ENCODE measurements at places on chromosomes 4 and X. TPM values are rescaled to one million over a fixed set of nuclear protein-coding genes. Genes with fewer than 3 reads are reported as not detected.

DNA sequence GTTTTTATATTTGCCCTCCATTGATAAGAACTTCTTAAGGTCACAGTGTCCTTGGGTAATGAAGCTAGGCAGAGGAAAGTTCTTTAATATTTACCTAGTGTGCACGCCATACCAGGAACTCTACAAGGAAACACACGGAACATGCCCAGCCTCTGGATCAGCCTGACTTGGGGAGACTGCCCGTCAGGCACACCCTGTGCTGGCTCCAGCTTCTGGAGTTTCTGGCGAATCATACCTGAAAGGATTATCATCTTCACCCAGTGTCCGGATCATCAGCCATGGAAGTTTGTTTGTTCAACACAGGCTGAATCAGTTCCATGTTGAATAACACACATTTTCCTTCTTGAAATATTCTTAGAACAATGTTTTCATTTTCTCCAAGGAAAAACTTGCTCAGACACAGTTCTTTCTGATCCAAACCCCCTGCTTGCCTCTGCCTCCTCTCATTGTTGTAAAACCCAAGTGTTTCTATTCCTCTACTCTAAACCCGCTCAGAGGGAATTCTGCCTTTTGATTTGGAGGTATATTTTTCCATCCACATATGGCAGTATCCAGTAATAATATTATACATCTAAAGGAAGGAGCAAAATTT lies 176.7 kb downstream of the SHROOM3 start:
- no peaks in the 10 kb centered on the region for H3K27me3 ChIP-seq
- peaks cover 9% of the 10 kb centered on the region for H3K4me1 ChIP-seq
- H3K36me3 ChIP-seq, result no peaks in the 10 kb centered on the region
- DNase-seq, result no peak
- H3K27ac ChIP-seq, result peak overlapping the region; percentile 84
- H3K4me3 ChIP-seq, result peak overlapping the region; percentile 44

GRCh38 chr4:133668061-133668851 lies 519.2 kb downstream of the PCDH10 start:
- H3K4me1 ChIP-seq, result no peaks in the 10 kb centered on the region
- no peak overlapping the region for H3K27ac ChIP-seq
- H3K27me3 ChIP-seq, result no peaks in the 10 kb centered on the region
- DNase-seq, result no peak
- no peaks in the 10 kb centered on the region for H3K36me3 ChIP-seq

- no peaks in the 10 kb centered on the region for H3K27me3 ChIP-seq
- peaks cover 19% of the 10 kb centered on the region for H3K4me1 ChIP-seq
- peak overlapping the region; percentile 84 for H3K4me3 ChIP-seq
- H3K27ac ChIP-seq, result peak overlapping the region; percentile 96
Observed at GRCh38 chr4:39526765-39527295, 409 bp downstream of the UGDH start.

- DNase-seq, result no peak
- no peak overlapping the region for H3K4me3 ChIP-seq
- H3K27me3 ChIP-seq, result no peaks in the 10 kb centered on the region
- no peaks in the 10 kb centered on the region for H3K36me3 ChIP-seq
- no peak overlapping the region for H3K27ac ChIP-seq
- H3K4me1 ChIP-seq, result no peaks in the 10 kb centered on the region
Observed at GRCh38 chr4:18033111-18034085, 11.8 kb upstream of the LCORL start.

DNA sequence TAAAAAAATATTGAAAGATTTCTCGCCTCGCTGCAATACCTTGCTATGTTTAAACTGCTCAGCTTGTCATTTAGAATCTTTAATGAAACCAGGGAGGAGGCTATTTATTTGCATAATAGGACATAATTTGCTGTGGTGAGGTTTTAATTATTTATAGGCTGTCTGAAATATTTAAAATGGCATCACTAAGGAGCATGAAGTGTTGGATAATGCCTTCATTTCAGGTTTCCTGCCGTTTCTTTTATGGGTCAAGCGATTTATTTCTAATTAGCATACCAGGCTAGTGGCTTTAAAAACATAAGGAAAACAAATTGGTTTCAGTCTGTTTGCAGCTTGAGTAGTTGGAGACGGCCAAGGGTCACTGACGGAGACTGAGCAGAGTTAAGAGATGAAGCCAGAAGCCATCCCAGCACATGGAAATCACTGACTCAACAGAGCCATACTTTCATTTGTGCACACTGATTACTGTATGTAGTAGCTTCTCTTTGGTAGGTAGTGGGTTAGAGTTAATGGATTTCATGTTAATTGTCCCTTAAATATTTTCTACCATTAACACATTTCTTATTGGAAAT lies 1962.4 kb upstream of the TENM3 start:
- no peaks in the 10 kb centered on the region for H3K27me3 ChIP-seq
- no peak overlapping the region for H3K27ac ChIP-seq
- no peak for DNase-seq
- H3K4me1 ChIP-seq, result no peaks in the 10 kb centered on the region

DNA sequence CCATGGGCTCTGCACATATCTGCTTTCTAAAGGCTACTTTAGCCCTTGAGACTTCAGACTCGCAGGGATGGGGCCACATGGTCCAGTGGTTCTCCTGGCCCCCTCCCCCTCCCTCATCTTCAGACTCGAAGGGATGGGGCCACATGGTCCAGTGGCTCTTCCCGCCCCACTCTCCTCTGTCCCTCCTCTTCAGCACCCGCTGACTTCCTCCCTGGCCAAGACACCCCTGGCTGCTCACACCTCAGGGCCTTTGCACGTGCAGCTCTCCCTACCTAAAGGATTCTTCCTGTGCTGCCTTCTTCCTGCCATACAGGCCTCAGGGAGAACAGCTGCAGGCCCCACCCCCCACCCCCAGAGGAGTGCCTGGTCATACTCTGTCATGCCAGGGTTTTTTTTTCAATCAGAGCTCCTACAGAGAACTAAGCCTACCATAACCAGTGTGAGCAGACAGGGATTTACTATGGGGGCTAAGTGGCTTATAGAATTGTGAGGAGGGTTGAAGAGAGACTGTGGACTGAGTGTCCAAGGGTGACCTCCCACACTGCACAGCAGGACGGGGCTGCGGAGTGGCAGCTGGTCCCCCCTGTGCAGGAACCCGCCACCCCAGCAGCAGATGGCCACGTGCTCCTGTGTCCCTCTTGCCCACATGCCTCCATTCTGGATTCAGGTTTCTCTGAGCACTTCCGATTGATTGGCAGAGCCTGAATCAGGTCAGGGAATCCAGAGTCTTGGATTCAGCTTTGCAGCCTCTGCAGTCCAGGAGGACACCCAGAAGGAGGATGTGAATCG lies 6.1 kb upstream of the SPON2 start:
- no peak for DNase-seq
- no peak overlapping the region for H3K27ac ChIP-seq
- H3K4me1 ChIP-seq, result peaks cover 18% of the 10 kb centered on the region
- peaks cover 13% of the 10 kb centered on the region for H3K27me3 ChIP-seq

GRCh38 chr4:10639664-10640063 lies 44.9 kb downstream of the CLNK start:
- no peak overlapping the region for H3K27ac ChIP-seq
- H3K27me3 ChIP-seq, result no peaks in the 10 kb centered on the region
- no peaks in the 10 kb centered on the region for H3K36me3 ChIP-seq
- DNase-seq, result no peak

DNA sequence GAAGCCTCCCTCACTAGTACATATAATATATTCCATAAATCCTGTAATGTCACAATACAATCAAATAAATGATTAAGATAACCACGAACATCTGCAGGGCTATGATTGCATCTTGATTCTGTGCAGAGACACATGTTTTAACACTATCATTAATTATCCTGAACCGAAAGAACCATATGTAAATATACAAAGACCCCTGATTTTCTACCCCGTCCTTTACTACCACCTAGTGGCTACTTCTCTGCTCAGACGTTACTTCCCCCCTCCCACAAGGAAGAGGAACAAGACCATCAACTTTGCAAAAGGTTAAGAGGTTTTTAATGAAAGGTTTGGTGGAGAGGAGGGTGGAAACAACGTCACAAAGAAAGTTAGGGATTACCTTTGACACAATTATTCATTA lies 134.0 kb downstream of the COL4A6 start:
- peaks cover under 1% of the 10 kb centered on the region for H3K4me1 ChIP-seq
- no peak overlapping the region for H3K4me3 ChIP-seq
- H3K27me3 ChIP-seq, result no peaks in the 10 kb centered on the region
- DNase-seq, result no peak
- H3K27ac ChIP-seq, result peak overlapping the region; percentile 64

GRCh38 chr4:169179609-169180521 lies 90.9 kb downstream of the SH3RF1 start:
- peaks cover 29% of the 10 kb centered on the region for H3K4me1 ChIP-seq
- H3K36me3 ChIP-seq, result no peaks in the 10 kb centered on the region
- no peak overlapping the region for H3K27ac ChIP-seq
- DNase-seq, result no peak
- no peak overlapping the region for H3K4me3 ChIP-seq
- no peaks in the 10 kb centered on the region for H3K27me3 ChIP-seq

DNA sequence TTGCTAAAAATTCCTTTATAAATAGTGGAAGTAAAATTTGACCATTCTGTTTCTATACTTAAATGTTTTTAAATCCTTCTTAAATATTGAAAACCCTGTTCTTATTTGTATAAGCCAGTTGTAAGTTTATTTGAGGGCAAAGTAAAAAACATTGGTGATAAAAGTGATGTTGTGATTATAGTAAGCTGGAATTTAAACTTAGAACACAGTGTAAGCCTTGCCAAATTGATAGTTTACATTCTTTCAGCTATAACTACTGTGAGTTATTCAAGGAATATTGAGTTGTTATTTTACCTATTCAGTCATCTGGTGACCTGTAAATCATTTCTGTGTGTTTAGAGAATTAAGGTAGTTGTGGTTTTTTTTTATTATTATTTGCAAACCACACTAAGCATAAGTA lies 9.6 kb downstream of the YY2 start:
- no peak overlapping the region for H3K4me3 ChIP-seq
- DNase-seq, result no peak
- H3K27ac ChIP-seq, result no peak overlapping the region
- H3K4me1 ChIP-seq, result no peaks in the 10 kb centered on the region
- no peaks in the 10 kb centered on the region for H3K36me3 ChIP-seq

- H3K27me3 ChIP-seq, result no peaks in the 10 kb centered on the region
- no peak for DNase-seq
- no peaks in the 10 kb centered on the region for H3K36me3 ChIP-seq
- H3K4me3 ChIP-seq, result no peak overlapping the region
- H3K4me1 ChIP-seq, result peaks cover 16% of the 10 kb centered on the region
Observed at GRCh38 chrX:123223859-123224258, 39.8 kb downstream of the GRIA3 start.

GIMD1 gene
- total RNA-seq, result not detected

DNA sequence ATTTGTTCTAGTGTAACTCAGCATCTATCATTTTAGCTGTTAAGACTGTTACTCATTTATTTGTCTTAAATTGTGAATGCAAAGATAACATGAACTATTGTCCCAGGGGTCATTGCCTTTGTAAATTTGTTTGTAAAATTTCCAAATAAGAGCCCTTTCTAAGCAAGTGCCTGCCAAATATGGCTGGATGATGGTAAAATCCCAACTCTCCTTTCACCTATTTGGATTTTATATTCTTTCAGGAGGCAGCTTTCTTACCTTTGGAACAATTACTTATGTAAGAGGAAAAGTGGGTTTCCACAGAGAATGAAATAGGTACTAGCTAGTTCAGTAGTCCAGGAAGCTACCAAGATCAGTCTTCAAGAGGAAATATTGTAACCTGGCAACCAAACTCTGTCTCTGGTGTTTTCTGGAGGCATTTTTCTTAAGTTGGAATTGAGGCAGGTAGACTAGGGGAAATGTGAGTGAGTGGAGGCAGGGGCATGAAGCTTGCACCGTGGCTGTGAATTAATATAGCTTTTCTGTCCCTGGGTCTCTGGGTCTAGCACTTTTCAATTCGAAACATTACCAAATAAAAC lies 363.0 kb upstream of the ZCCHC13 start:
- H3K27me3 ChIP-seq, result no peaks in the 10 kb centered on the region
- H3K4me3 ChIP-seq, result no peak overlapping the region
- DNase-seq, result no peak
- H3K4me1 ChIP-seq, result peaks cover 5% of the 10 kb centered on the region
- no peak overlapping the region for H3K27ac ChIP-seq

RNF128 gene
- not detected for total RNA-seq

- H3K4me3 ChIP-seq, result peak overlapping the region; percentile 96
- no peaks in the 10 kb centered on the region for H3K27me3 ChIP-seq
- peaks cover 47% of the 10 kb centered on the region for H3K4me1 ChIP-seq
- peak overlapping the region; percentile 99 for H3K27ac ChIP-seq
Observed at GRCh38 chr4:168837922-168838321, 172.1 kb downstream of the CBR4 start.

DNA sequence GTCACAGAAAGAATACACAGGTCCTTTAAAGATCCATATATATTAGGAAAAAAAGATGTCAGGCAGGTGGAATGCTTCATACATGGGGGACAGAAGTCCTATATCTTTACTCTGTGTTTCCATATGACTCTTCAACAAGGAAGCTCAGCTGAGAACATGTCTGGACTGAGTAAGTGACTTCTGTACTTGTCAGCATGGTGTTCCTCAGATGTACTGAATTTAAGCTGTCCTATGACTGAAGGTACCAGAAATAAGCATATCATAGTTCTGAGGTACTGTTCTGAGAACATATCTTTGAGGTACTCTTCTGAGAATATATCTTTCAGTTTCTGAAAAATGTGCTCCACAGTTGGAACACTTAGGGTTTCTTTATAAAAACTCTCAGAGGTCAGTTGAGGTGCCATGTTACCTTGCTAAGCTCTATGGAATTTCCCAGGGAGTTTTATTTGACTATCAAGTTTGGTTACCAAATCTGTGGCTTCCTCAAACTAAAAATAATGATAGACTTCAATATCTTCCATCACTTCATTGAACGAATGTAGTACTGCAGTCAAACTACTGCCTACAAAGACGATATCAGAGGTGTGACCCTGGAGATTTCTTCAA lies 597.2 kb upstream of the GNPDA2 start:
- no peaks in the 10 kb centered on the region for H3K27me3 ChIP-seq
- no peaks in the 10 kb centered on the region for H3K36me3 ChIP-seq
- no peak overlapping the region for H3K4me3 ChIP-seq
- no peak overlapping the region for H3K27ac ChIP-seq

- no peak overlapping the region for H3K27ac ChIP-seq
- H3K27me3 ChIP-seq, result no peaks in the 10 kb centered on the region
- DNase-seq, result no peak
- H3K36me3 ChIP-seq, result no peaks in the 10 kb centered on the region
- H3K4me3 ChIP-seq, result no peak overlapping the region
Observed at GRCh38 chr4:184100297-184100885, 117.3 kb downstream of the ENPP6 start.

- no peaks in the 10 kb centered on the region for H3K27me3 ChIP-seq
- H3K4me3 ChIP-seq, result no peak overlapping the region
- H3K27ac ChIP-seq, result no peak overlapping the region
- no peak for DNase-seq
- no peaks in the 10 kb centered on the region for H3K36me3 ChIP-seq
Observed at GRCh38 chrX:77749695-77750094, 36.3 kb downstream of the ATRX start.

PAGE1 gene
- not detected for total RNA-seq

NSD2 gene
- total RNA-seq, result 44.2 TPM

DNA sequence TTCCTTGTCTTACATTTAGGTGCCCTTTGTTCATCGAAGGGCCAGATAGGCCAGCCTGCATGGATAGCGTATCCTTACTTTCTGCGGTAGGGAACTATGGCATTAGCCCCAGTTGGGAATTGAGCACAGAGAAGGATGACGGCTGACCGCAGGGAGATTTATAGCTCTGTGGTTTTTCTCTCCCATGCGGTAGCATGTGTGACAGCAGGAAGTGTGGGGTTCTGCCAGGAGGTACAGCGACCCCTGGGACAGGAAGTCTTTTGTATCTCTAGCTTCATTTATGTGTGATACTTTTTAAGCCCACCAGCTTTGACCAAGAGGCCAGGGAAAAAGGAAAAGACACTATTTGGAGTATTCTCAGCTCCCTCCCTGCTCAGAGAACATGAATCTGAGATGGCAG lies 33.1 kb downstream of the GAB3 start:
- H3K27ac ChIP-seq, result no peak overlapping the region
- H3K4me1 ChIP-seq, result no peaks in the 10 kb centered on the region

HTN1 gene
- not detected for total RNA-seq

TIMP1 gene
- 139 TPM for total RNA-seq

PCDH7 gene
- total RNA-seq, result 293 TPM

Measured in esophagus muscularis mucosa (tissue), 4 donors.